ENCODE measurements at places on chromosomes 4 and X.

DNA sequence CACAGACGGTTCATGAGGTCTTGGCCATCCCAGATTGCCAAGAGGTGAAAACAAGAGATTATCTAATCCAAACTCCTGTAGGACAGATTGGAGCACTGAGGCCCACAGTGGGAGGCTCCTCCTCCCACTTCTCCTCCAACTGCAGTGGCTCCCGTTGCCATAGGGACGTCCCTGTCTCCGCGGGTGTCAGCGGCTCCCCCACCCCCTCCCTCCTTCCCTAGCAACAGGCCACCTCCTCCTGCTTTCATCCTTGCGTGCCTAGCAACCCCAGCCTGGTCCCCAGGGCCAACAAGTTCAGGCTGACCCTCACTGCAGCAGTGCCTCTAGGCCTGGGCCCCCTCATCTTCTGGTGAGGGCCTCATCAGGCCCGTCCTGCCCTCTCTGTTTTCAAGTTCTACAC lies 6.8 kb upstream of the IQSEC2 start:
- no peak for DNase-seq

- no peak for DNase-seq
Observed at GRCh38 chr4:38320343-38320695, 343.7 kb upstream of the KLF3 start.

DNA sequence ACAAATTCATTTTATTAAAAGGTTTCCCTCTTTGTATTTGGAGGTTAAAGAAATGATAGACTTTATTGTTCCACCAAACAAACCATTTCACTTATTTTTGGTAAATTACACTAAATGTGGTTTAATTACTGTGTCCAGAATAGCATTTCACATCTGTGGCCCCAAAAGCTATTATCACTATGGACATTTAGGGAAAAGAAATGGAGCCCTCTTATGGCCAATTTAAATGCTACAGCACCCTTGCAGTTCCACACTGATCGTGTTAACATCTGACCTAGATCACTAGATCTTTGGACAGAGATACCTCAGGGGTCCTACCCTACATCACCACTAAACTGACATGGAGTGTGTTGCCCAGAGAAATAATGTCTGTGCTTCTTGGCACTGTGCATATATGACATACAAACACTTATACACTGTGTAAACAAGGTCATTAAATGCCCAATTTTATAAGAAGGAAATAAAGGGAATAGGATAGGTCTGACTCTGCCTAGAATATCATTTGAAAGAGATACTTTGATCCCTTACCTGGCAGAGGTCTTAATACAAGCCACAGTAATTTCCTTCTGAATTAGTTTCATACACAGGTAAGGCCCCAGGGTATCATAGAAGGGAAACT lies 163.9 kb downstream of the KDR start:
- DNase-seq = no peak

- no peak for DNase-seq
Observed at GRCh38 chrX:149643496-149643895, 11.9 kb upstream of the TMEM185A start.
